HCT116 (cell line): ENCODE measurements at places on chromosomes 12 and 14. TPM values are rescaled to one million over a fixed set of nuclear protein-coding genes. Genes with fewer than 3 reads are reported as not detected.

Gene GPR68
- total RNA-seq = not detected

Gene LYZ
- 1.3 TPM for total RNA-seq

DNA sequence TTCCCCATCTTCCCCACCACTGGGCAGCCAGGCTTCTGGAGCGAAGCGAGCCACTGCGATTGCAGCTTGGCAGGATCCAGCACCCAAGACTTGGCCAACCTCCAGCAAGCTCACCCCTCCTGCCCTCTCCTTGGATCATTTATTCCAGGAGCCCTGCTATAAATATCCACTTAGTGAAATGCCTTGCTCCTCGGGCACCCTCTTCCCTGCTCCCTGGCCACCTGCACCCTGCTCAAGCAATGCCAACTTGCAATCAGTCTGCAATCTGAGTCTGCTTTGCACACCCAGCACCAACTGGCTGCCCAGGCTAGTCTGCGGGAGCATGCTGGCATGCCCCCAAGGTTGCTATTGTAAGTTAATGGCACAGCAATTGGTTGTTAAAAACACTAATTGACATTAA lies 666.0 kb downstream of the MED13L start:
- no peak for DNase-seq
- H3K27me3 ChIP-seq = 0 out of 2 replicates have a peak, but pooled peaks cover 3% of the 10 kb centered on the region
- no peaks in the 10 kb centered on the region for H3K4me1 ChIP-seq
- H3K27ac ChIP-seq = no peak overlapping the region
- H3K4me3 ChIP-seq = no peak overlapping the region

DNA sequence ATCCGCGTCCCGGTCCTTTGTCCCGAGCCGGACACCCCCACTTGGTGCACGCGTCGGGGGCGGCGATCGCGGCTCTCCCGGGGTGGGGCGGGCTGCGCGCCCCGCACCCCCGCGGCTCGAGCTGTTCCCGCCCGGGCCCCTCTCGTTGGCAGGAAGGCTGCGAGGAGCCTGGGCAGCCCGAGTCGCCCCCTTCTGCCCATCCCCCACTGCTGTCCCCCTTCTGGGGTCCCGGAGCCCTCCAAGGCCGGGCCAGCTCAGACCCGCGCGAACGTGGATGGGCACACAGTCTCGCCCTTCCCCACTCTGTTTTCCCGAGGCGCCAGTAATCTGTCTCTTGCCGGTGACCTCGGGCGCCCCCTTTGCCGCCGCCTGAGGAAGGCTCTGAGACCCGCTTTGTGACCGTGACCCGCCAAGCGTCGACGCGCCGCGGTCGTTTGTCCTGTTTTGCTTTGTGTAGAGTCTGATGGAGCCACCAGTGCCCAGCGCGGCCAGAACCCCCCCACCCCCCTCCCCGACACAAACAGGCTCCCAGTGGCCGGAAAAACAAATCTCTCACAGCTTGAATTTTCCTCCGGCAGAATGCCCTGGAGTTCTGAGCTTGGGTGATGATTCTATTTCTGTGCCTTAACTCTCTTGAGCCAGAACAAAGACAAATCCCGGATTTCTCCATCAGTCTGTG lies 610 bp downstream of the C14orf132 start:
- H3K36me3 ChIP-seq = no peaks in the 10 kb centered on the region
- H3K4me1 ChIP-seq = peaks cover 18% of the 10 kb centered on the region
- peak overlapping the region; percentile 69; the same call in 1 of the 2 replicates for H3K27ac ChIP-seq
- H3K27me3 ChIP-seq = no peaks in the 10 kb centered on the region
- DNase-seq = no peak

GRCh38 chr14:61652526-61653262 lies 42.6 kb upstream of the HIF1A start:
- no peaks in the 10 kb centered on the region for H3K36me3 ChIP-seq
- no peak overlapping the region for H3K4me3 ChIP-seq
- H3K27ac ChIP-seq = no peak overlapping the region
- DNase-seq = no peak

DNA sequence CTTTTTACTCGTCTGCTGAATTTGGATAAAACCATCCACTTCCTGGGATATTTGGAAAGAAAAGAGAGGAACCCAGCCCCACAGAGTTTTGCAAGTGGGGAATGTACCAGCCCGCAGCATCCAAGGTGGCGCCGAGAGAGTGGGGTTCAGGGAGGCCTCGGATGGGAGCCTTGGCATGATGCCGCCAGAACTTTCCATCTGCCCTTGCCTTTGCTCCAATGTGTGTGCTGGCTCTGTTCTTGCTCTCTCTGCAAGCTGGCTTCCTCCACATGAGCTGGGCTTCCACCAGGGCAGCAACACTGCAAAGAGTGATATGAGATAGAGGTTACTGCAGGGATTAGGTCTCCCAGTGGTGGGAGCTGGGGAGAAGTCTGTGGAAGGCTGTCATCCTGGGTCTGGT lies 6.6 kb upstream of the SERPINA12 start:
- H3K27ac ChIP-seq = no peak overlapping the region
- peaks cover 4% of the 10 kb centered on the region; the same call in 1 of the 2 replicates for H3K27me3 ChIP-seq
- DNase-seq = no peak
- no peaks in the 10 kb centered on the region for H3K36me3 ChIP-seq
- H3K4me3 ChIP-seq = no peak overlapping the region
